NCI-H345 (cell line): ENCODE measurements at places on chromosomes 12 and 14.

- no peak for DNase-seq
Measured at GRCh38 chr14:51744372-51745130, 92.8 kb downstream of the FRMD6 start.

DNA sequence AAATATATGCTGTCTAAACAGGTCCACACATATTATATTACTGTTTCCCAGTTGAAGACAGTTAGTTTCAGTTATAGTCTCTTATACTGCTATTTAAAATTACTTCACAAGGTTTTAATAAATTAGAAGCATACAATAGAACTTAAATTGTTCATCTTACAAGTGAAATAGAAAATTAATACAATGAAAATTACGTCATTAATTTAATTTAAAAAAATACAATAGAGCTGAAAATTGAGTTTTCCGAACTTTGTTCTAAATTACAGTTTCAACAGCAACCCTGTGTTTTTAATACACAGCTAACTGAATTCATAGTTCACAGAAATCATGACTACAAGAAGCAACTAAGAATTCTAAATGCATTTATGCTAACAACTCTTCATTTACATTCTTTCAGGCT, 525.7 kb upstream of the FOXG1 start:
- DNase-seq, result no peak

DNA sequence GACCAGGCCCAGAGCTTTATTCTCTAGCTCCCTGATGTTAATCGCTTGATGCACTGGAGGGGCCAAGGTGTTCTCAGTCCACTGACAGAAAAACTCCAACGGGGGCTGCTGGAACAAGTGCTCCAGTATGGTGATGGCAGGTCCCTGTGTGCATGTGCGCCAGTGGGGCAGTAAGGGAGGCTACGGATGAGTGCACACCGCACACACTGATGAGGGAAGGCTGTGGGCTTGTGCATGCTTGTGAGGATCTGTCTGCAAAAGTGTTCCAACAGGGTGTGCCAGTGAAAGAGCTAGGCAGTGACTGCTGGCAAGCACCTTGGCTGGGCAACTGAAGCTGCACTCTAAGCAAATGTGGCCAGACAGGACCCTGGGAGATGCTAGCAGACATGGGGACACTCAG, 229.7 kb upstream of the FOXG1 start:
- DNase-seq, result no peak

- DNase-seq, result no peak
Measured at GRCh38 chr14:53034036-53034435, 83.2 kb upstream of the FERMT2 start.

GRCh38 chr14:87628129-87628528, 364.9 kb downstream of the GALC start:
- no peak for DNase-seq
